ENCODE measurements at places on chromosomes 3 and 15. TPM values are rescaled to one million over a fixed set of nuclear protein-coding genes. Genes with fewer than 3 reads are reported as not detected.
A peak's percentile ranks its signal among the peaks of the same experiment; 100 is the strongest.

DNA sequence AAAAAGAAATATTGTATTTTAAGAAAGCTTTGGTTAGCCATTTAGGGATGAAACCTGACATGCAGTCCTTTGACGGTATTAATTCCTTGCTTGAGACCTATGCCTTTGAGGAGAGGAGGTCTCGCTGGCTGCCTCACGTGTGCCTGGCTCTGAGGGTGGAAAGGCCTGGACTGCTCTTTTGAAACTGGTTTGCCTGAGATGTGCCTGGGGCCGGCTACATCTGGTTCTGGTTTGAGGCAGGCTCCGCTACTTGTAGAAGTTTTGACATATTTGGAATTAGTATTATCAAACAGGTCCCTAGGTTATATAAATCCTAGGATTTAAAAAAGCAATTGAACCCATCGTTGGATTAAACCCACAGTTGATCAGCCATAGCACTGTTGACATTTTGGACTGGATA, 6.5 kb downstream of the NISCH start:
- no peak for DNase-seq

DNA sequence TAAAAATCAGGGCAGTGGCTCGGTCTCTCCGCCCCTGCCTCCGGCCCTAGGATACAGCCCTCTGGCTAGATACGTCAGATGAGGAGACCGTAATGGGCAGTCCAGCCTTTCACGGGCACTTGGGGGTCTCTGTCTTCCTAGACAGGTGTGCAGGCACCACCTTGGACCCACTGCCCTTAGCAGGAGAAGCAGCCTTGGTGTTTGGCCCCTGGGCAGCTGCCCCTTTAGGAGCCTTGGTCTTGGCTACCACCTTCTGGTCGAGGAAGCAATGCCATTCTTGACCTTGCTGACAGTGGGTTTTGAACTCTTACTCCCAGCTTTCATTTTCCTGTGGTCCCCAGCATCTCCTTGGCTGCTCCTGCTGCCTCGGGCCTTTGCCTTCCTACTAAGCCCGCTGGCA, 149.7 kb upstream of the FRMD4B start:
- DNase-seq, result no peak

DNA sequence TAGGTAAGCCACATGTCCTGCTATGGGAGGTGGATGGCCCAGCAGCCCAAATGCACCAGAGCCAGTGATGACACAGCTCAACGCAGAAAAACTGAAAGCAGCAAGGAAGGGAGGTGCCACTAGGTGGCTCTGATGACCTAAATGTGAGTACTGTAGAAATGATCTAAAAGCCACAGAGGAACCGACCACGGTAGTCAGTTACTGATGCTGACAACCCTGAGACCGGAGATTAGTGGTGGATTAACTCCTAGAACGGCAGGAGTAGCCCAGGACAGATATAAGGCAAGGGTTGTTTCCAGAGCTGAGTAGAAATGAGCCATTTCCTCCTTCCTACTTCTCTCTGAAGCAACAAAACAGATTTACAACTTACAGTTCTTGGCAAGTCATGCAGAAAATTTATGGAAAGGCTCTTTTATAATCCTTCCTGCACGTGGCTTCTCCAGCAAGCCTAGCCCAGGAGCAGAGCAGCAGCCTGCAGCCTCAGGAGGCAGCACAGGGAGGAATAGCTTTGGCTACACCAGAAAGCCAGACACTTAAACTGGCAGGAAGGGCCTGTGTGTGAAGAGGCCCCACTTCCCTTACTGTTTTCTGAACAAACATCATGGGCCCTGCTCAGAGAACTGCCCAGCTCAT, 13.1 kb downstream of the FBXL22 start:
- peak; percentile 64 for DNase-seq

GRCh38 chr3:107938143-107938542, 152.7 kb downstream of the CD47 start:
- no peak for DNase-seq

DNA sequence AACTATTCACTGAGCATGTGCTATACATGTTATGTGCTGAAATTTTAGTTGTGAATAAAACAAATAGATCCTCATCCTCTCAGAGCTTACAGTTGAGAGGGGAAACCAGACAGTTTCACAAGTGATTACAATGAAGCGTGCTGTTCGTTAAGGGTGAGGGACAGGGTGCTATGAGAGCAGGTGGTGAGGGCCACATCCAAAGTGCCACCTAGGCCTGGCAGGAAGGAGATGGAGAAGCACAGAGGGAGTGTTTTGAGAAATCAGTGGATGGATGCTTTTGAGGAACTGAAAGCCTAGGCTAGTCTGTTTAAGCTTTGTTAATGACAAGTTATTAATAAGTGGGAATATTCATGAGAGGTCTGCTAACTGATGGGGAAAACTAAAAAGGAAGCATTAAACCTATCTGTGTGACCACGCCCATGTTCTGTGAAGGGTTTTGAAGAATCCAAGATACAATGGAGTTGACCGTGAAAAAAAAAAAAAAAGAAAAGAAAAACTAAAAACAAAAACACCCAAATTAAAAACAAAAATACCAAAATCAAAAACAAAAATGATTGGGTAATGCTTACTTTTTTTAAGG, 7.3 kb downstream of the MCTP2 start:
- DNase-seq, result no peak

GRCh38 chr15:100572362-100572983, 29.5 kb downstream of the LINS1 start:
- no peak for DNase-seq

- no peak for DNase-seq
These were observed 123.2 kb upstream of the CGNL1 start for GRCh38 chr15:57253082-57253481.

DNA sequence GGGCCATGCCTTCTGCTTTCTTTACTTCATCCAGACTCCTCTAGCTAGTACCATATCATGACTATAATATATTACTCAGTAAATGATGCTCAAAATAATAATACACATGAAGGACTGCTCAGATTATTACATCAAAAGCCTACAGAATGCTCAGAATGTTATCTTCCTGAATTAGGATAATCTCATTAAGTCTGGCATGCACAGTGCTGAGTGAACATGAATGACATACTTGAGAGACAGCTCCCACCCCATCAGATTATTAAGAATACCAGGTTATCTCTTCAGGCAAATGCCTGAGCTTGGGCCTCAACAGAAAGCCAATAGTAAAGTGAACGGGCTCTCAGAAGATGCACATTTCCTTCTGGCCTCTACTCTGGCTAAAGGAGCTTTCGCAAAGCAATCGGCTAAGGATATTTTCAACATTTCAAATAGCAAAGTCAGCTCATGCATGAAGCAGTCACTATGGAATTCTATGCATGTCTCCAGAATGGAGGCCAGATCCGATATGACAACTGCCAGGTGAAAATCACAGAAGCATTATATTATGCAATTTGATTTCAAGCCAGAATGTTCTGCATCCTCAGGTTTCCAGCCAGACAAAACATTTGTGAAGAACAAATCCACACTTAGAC, 122.6 kb downstream of the KCNMB2 start:
- DNase-seq, result no peak

DNA sequence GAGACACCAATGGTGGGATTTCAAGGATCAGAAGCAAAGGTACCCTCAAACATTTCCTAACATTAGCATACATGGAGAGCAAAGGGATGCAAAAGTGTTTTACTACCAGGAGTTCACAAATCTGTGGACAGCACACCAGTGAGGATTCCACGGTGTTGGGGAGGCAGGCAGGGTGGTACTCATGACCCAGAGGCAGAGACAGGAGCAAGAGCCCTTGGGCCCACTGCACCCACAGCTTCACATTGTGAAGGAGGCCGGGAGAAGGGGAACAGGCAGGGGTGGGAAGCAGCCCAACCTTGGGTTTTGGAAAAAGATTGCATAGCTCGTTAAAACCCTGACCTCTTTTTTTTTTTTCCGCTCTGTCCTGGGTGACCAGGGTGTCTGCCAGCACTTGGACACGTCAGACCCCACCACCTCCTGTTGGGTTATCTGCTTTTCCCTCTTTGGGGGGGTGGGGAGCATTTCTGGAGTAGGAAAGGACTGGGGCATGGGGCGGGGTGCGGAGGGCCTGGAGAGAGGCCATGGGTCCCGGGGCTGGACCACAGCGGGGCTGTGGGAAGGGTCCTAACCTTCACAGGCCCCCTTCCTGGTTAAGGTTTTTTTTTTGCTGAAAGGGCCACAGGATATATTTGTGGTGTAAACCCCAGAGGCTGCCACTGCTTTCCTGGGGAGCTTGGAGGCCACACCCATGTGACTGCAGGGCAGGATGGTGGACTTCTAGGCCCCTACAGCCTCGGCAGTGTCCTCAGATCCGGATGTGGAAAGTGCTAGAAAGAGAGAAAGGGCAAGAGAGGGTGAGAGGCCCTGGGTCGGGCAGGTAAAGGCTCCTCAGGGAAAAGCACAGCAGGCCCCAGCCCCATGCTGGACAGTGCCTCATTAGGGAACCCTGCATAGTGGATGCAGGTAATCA, 12.5 kb downstream of the SH2D7 start:
- no peak for DNase-seq

DNA sequence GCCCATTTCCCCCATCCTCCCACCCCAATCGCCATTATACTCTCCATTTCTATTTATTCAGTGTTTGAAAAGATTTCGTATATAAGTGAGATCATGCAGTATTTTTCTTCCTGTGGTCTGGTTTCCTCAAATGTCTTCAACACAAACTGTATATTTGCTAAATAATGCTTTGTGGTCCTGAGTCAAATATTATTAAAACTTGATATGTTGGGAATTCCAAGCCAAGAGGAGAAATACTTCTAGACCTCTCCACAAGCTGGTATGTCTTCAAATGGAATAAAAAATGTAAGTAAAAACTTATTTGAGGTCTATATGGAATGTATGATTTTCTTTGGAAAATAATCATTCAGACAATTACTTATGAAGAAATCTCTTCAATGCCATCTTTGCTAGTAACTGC, 122.5 kb upstream of the TSC22D2 start:
- DNase-seq, result no peak

GRCh38 chr3:46999516-47000197, 20.2 kb downstream of the NBEAL2 start:
- no peak for DNase-seq

DNA sequence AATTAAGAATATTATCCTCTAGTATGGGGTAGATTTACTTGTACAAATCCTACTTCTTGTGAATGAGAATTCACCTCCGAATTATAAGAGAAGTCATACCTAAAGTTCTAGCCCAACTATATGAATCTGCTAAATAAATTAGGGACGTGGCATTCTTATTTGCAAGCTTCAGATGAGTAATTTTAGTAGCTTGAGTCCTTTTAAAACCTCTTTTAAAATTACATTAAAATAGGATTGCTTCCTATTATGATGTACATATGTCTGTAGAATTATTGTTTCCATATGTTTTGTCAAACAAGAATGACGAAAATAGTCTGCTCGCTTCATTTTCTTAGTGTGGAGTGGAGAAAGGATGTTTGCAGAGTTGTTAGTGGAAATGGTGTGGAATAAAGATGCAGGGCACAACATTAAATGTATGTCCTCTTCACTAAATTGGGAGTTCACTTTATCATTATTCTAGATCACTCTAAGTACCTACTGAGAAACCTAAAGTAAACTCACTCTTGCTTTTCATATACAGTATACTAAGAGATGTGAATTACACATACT, 59.4 kb downstream of the CMSS1 start:
- no peak for DNase-seq

GRCh38 chr3:153961494-153961893, 159.7 kb upstream of the ARHGEF26 start:
- no peak for DNase-seq

- no peak for DNase-seq
These were observed 489.8 kb upstream of the PROK2 start for GRCh38 chr3:72274493-72275330.

- peak; percentile 47 for DNase-seq
These were observed 37.8 kb upstream of the TRH start for GRCh38 chr3:129936757-129937156.

- no peak for DNase-seq
These were observed 124.1 kb downstream of the SERPINI1 start for GRCh38 chr3:167859610-167860009.

GRCh38 chr3:49255112-49255511, 21.9 kb downstream of the C3orf62 start:
- DNase-seq, result no peak

DNA sequence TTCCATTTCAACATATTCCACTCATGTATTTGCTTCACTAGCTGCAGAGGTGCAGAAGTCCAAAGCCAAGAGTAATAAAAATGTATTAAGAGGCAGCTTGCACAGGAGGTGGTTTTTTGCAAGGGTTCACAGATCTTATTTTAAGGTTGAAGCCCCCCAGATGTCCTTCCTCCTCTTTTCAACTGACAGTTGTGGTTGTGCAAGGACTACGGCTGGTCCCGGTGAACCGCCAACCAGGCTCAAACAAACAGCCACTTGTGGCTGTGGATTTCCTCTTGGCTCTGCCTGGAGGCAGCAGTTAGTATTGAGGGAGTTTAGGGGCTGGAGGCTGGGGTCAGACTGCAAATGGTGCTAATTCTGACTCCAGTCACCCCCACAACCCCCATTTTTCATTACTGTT, 240.7 kb upstream of the TBC1D5 start:
- no peak for DNase-seq

- DNase-seq, result no peak
These were observed 126.5 kb downstream of the ECT2 start for GRCh38 chr3:172877011-172877410.

DNA sequence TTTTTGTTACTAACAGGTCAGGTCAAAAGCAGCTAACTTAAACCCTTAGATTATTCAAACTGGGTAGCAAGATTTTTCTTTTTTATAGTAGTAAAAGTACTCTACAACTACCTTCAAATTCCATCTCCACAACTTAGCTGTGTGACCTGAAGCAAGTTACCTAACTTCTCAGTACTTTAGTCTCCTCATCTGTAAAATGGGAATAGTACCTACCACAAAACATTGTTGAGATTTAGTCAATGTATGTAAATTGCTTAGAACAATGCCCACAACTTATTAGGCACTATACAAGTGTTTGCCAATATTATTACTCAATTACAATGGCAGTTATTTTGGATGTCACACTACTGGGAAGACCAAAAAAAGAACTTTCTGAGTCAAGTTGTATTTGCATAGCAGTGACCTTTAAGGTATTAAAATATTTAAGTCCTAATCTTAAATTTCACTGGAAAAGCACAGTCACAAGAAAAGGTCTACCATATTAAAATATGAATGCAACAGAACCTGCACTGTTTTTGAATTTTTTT, 2.9 kb downstream of the TASOR start:
- no peak for DNase-seq

DNA sequence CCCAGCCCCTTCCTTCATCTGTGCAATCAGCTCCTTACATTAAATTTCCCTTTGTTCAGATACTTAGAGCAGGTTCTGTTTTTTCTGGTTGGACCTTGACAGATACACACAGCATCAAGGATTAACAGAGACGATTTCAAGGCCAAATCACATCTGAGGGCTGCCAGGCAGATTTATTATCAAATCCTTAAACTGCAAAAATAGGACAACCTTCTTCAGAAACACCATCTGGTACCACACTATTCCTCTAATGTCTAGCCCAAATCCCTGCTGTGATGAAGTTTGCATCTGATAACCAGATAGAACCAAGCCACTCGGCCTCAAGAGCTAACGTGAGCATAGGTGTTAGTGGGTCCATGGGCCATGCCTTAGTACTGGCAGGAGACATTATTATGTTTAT, 250.7 kb upstream of the PROK2 start:
- DNase-seq, result no peak

TTLL13 gene
- 0.42 TPM for total RNA-seq

DAZL gene
- not detected for total RNA-seq

WDR49 gene
- 2.4 TPM for total RNA-seq

OR4M2 gene
- total RNA-seq, result not detected

SEMA3B gene
- total RNA-seq, result 0.73 TPM

CMC1 gene
- 13.6 TPM for total RNA-seq

GOLGA8S gene
- total RNA-seq, result 0.61 TPM

PLSCR2 gene
- 0.62 TPM for total RNA-seq

OR5H14 gene
- not detected for total RNA-seq

PLA2G4E gene
- not detected for total RNA-seq

RHCG gene
- not detected for total RNA-seq

Data from naive thymus-derived CD4-positive, alpha-beta T cell (primary cell).